ENCODE measurements at places on chromosomes 6 and 20.

DNA sequence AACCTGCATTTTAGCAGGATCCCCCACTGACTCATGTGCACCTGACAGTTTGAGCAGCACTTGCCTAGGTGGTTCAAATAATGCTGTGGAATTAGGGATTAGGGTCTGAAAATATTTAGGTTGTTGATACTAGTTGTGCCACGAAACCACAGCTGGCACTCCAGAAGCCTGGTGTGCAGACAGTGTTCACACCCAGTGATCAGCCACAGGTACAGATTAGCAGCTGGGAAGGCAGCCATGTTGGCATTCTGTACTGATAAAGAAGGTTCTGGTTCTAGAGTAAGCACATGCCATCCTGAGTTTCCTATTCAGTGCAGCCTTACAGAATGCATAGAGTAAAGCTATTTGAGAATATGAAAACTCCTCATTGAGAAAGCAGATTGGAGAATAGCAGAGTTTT lies 30.1 kb downstream of the TMEM74B start:
- no peak for DNase-seq

GRCh38 chr20:38338849-38339520 lies 7.3 kb upstream of the LBP start:
- DNase-seq: no peak

GRCh38 chr20:4689220-4689619 lies 32.5 kb upstream of the PRND start:
- DNase-seq: no peak

DNA sequence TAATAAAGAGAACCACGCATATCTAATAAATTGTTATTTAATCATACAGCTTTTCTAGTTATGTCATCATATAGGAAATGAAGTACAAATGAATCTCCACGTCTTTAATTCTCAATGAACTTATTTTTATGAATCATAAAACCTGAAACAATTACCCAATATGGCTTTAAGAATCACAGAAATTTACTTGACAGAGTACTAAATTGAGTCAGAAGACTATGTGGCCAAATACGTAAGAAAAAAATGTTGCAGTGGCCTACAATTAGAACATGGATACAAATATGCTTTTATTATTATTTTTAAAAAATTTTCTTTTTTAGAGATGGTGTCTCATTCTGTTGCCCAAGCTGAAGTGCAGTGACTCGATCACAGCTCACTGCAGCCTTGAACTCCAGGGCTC lies 584.7 kb upstream of the SLC35B3 start:
- DNase-seq: no peak

DNA sequence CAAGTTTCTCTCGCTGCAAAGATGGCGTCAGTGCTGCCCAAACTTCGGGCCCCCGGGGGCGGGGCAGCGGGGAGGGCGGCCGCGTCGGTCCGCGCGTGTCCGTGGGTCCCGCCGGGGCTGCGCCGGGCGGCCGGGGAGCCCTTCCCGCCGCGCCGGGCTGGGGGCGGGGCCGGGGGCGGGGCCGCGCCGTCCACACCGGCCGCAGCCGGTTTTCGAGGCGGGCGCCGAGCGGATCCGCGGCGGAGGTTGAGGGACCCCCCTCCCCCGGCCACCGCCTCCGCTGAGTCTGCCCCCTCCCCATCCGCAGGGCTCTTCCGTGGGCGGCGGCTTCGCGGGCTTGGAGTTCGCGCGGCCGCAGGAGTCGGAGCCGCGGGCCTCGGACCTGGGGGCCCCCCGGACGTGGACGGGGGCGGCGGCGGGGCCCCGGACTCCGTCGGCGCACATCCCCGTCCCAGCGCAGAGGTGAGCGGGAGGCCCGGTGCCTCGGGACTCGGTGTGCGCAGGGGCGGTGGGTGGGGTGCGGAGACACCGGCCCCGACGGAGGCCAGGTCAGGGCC lies 572 bp downstream of the SLC2A4RG start:
- DNase-seq: no peak

GRCh38 chr20:13068336-13068735 lies 59.6 kb downstream of the SPTLC3 start:
- no peak for DNase-seq

- no peak for DNase-seq
Measured at GRCh38 chr6:129497481-129498441, 212.2 kb downstream of the ARHGAP18 start.

DNA sequence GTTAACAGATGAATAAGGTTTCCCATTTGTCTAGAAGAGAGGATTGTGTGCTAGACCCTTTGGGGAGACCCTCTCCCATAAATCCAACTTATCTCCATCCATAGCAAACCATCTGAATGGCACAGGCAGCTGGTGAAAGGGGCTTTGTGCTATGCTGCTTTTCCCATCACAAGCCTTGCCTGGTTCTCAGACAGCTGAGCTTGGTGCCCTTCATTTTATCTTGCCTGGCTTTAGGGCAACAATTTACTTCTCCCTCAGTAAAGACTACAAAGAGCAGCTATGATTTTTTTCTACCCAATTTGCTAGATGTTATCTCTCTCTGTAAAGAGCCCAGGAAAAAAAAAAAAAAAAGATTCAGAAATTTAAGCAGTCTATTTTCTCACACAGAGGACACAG lies 117.0 kb upstream of the COL21A1 start:
- no peak for DNase-seq

DNA sequence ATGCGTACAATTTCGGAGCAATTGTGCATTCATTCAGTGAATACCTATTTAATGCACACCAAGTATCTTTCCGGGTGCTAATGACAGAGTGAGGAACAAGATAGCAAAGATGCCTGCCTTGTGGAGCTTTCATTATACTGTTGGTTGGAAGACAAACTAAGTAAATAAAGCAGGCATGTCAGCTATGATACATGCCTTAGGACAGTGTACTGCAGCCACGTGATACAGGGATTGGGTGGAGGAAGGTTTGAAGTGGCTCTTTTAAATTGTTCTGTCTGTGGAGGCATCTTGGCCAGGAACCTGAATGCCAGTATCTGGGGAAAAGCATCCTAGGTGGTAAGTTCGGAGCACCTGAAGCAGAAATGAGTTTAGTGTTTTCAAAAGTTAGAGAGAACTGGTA lies 3.0 kb upstream of the OTOR start:
- DNase-seq: no peak

- DNase-seq: no peak
Measured at GRCh38 chr20:57435498-57436222, 44.5 kb downstream of the RBM38 start.

GRCh38 chr6:87182940-87183339 lies 27.6 kb downstream of the ZNF292 start:
- no peak for DNase-seq

- DNase-seq: no peak
Measured at GRCh38 chr6:3937438-3937837, 88.3 kb downstream of the FAM50B start.

DNA sequence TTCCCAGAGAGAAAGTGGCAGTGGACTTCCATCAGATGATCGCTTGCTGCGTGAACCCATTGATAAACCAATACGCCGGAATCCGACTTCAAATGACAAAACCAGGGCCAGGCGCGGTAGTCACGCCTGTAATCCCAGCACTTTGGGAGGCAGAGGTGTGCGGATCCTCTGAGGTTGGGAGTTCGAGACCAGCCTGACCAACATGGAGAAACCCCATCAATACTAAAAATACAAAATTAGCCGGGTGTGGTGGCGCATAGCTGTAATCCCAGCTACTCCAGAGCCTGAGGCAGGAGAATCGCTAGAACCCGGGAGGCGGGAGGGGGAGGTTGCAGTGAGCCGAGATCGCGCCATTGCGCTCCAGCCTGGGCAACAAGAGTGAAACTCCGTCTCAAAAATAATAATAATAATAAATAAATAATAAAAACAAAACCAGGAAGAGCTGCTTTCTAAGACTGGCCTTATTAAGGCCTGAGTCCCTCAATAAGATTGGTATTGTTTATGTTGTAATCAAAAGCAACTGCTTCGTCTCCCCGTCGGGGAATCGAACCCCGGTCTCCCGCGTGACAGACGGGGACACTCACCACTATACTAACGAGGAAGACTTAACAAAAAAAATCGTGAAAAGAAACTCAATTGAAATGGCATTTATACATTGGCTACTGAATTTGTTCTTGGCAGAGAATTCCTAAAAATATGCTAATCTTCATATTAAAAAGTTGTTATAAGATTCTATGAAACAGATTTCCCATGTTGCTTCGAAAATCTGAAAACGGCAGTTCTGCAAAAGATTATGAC lies 110.2 kb upstream of the ZNF184 start:
- no peak for DNase-seq

DNA sequence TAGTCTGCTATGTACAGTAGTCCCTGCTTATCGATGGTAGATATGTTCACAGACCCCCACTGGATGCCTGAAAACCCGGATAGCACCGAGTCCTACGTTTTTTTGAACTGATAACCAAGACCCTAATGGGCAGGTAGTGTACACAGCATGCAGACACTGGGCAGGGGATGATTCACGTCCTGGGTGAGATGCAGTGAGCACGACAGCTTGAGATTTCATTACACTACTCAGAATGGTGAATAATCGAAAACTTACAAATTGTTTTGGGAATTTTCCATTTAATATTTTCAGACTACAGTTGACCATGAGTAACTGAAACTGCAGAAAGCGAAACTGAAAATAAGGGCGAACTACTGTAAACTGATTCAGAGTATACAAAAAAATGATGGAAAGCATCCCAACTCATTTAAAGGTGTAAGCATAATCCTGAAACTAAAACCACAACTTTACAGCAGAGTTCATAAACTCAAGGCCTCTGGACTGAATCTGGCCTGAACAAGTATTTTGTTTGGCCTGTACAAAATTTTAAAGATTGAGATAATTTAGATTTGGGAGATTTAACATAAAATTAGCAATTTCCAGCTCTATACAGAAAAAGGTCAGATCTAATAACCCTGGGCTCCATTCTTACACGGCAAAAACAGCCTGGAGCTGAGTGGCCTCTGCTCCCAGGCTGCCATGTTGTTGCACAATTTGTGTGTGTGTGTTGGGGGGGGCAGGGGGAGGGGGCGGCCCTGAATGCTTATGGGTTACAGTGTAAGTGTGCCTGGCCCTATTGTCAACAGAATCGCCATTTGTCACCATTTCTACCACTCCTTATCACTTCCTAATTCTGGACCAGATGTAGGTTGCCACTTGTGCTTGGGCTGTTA lies 34.9 kb downstream of the RNF24 start:
- DNase-seq: peak; percentile 25

GRCh38 chr6:65259059-65259458 lies 448.0 kb downstream of the EYS start:
- no peak for DNase-seq

DNA sequence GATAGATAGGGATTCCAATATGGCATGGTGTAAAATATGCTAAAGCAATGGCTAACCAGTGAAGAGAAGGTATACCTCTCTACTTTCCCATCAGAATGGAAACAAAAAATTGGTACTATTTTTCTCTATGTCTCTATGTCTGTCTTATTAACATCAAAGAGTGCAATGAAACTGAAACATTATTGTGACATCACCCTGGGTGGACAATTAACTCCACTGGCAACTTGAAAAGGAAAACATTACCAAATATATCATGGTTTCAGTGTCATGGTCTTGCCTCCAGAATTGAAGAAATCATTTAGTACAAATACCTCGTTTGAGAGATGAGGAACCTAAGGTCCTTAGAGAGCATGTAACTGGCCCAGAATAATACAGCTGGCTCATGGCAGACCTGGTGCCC lies 1132.5 kb upstream of the MAP3K7 start:
- DNase-seq: no peak

GRCh38 chr6:6584310-6585002 lies 4.1 kb upstream of the LY86 start:
- no peak for DNase-seq

- DNase-seq: no peak
Measured at GRCh38 chr20:63430891-63431290, 41.6 kb downstream of the KCNQ2 start.

- no peak for DNase-seq
Measured at GRCh38 chr6:163668061-163668426, 253.5 kb downstream of the QKI start.

DNA sequence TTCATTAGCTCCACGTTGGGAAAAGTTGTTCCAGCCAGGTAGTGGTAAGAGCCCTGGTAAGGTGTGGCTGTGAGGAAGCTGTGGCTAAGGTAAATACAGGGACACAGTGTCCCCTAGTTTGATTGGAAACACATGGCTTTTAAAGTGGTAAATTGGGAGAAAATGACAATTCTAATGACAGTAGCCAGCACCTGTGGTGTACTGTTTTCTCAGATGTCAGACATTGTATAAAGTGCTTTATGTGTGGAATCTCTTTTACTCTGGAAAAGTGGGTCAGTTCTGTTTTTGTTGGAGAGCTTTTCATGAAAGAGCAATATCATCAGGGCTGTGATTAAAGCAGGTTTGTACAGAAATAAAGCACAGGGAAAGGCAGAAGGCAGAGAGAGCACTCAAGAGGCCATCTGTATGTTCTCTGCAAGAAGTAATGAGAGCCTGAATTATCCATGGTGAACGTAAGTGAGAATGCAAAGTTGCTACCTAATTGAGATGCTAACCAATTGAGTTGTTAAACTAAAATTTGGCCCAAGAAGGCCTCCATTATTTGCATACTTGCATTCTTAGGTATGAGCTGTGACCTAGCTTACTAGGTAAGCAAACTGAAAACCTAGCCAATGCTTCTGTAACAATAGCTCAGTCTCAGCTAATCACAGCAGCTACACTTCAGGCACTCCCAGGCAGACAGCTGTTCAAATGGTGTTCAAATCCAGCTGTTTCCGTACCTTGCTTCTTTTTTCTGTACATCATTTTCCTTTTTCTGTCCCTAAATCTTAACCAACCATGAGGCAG lies 28.2 kb downstream of the MRAP2 start:
- no peak for DNase-seq

DNA sequence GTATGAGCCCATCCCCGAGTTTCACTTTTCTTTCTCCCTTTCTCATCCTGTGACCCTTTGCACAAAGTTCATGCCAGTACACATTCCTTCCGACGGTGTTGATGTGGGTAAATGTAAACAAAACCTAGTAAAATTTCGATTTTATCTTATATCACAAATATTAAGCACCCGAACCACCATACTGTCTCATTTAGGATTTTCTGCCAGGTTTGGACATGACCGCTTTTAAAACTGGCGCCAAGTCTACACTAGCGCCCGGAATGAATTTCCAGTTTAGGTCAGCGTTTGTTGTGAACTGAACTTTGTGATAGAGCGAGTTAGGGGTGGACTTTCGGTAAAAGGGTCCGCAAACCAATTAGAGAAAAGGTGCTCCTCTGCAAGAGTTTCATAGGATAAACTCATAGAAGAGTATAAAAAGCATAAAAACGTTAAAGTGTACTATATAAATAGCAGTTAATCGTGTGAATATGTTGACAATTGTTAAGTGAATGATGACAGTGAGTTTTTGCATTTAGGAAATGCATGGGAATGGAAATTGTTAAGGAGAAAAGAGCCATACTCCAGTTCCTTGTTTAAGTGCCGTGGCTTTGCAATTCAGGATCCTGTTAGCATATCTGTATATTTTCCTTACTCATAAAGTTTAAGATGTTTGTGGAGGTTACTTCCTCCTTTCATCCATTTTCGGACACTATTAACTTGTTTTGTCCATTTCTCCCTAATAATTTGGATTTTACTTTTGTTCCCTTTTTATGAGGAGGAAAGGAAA lies 937 bp downstream of the AKAP7 start:
- DNase-seq: no peak

GRCh38 chr6:26045065-26045927 lies 41.9 kb upstream of the HFE start:
- peak; percentile 98 for DNase-seq

- DNase-seq: peak; percentile 93
Measured at GRCh38 chr6:105596284-105596755, 193.4 kb upstream of the PREP start.

GRCh38 chr6:166342349-166343149 lies at the start of gene SFT2D1:
Gene SFT2D1, minus strand, starts transcription at chr6:166342545. Its CDS starts 64 bp downstream, at chr6:166342481.
- peak; percentile 30 for DNase-seq
